ENCODE measurements at places on chromosomes 6 and 20.

GRCh38 chr6:25058441-25058840 lies 122.7 kb upstream of the RIPOR2 start:
- no peak for DNase-seq

DNA sequence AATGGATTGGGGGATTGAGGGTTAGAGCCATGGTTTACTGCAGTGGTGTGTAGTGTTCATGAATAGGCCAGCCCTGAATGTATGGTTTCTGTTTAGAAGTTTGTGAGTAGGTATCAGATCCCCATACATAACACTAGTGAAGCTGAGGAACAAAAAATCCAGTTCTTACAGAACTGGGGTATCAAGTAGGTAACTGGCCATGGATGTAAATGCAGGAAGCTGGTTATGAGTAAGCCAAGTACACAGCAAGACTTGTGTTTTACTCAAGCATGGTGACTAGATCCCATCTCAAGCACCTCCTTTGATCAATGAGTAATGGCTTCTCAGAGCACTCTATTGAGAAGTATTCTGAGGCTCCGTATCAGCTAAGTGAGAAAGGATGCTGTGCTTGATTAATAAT lies 613.7 kb upstream of the FLRT3 start:
- no peak for DNase-seq

GRCh38 chr20:45059022-45059728 lies 41.8 kb downstream of the KCNS1 start:
- no peak for DNase-seq

- DNase-seq: peak; percentile 27
Observed at GRCh38 chr6:107819217-107819616, 4.9 kb downstream of the SCML4 start.

- DNase-seq: peak; percentile 53
Observed at GRCh38 chr6:44667668-44668390, 280.3 kb downstream of the CDC5L start.

DNA sequence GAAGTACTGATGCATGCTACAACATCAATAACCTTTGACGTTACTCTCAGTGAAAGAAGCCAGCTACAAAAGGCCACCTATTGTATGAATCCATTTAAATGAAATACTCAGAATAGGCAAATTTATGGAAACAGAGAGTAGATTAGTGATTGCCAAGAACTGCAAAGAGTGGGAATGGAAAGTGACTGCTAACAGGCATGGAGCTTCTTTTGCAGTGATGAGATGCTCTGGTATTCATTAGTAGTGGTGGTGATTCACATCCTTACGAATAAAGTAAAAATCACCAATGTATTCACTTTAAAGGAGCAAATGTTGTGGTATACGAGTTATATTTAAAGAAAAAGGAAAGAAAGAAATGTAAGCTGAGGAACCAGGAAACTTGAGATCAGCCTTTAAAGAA lies 126.8 kb upstream of the SAMD5 start:
- no peak for DNase-seq

- DNase-seq: no peak
Observed at GRCh38 chr6:24430086-24430485, 27.4 kb downstream of the MRS2 start.

All from activated CD4-positive, alpha-beta T cell treated with anti-CD3 and anti-CD28 coated beads, Interleukin-2, amount 50 U/mL, for 48 hours (primary cell).